Activated CD4-positive, alpha-beta T cell treated with anti-CD3 and anti-CD28 coated beads for 24 hours (primary cell): ENCODE measurements at places on chromosomes 2 and 18.

DNA sequence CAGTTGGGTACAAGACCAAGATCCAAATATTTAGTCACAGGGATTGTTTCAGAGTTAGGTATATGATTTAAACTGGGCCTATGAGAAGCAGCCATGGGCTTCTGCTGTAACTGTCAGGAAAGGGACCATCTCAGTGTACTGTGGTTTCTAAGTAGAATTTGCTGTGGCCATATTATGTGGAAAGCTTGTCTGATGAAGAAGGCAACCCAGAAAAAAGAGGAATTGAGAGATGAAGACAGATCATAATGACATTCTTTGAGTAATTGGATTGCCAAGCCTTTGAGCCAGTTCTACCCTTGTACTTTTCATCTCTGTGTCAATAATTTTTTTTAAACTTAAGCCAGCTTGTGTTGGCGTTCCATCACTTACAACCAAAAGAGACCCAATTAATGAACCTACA is 259.6 kb downstream of the NUP35 start:
- DNase-seq = no peak

- no peak for DNase-seq
Observed at GRCh38 chr2:21070341-21071257, 26.7 kb upstream of the APOB start.

DNA sequence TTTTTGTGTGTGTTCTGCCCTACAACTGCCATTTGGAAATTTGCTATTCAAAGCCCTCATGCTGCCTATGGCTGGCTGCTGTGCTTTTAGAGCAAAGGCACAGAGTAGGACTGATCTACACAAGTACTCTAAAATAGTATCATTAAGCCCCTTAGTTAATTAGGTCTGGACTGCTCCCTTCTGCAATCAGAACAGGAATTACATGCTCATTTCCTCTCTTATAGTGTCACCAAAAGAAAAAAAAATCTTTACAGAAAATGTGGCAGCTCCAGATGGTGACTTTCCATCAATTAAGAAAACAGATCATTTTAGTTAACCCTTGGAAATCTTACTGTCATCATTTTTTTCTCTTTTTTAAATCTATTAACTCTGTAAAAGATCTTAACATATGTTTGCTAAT is 337.5 kb downstream of the RIT2 start:
- no peak for DNase-seq

DNA sequence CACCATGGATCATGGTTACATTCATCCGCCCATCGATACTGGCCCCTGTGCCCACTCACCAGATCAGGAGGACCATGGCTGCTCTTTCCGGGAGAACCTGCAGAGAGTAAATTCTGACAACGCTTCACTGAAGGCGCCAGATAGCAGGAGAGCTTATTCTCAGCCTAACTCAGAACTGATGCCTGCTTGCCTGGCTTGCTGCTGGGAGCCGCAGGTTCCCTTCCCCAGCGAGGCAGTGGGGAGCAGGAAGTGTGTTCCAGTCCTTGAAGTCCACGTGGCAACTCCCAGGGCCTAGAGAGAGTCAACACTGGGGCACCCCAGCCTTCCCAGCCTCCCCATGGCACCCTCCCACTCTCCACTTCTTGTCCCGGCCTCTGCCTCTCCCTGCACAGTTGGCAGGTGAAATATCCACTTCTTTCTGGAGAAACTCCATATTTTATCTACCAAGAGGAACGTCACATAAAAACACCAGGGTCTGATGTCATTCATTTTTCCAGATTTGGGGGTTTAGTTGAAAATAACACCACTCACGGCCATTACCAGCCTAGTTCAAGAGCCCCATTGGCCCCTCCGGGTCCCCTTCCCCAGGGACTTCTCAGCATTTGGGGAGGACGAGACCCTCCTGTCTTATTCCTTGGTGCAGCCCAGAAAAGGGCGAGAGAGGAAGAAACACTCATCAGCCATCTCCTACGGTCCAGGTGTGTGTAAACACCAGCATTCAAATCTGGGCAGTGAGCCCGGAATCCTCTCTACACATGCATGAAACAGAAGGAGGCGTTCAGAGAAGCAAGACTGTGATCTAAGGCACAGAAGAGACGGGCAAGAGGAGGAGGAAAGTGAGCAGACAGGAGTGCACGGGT is 3.5 kb upstream of the TUBB6 start:
- DNase-seq = no peak

- no peak for DNase-seq
Observed at GRCh38 chr2:24343225-24343882, 17.0 kb downstream of the ITSN2 start.

DNA sequence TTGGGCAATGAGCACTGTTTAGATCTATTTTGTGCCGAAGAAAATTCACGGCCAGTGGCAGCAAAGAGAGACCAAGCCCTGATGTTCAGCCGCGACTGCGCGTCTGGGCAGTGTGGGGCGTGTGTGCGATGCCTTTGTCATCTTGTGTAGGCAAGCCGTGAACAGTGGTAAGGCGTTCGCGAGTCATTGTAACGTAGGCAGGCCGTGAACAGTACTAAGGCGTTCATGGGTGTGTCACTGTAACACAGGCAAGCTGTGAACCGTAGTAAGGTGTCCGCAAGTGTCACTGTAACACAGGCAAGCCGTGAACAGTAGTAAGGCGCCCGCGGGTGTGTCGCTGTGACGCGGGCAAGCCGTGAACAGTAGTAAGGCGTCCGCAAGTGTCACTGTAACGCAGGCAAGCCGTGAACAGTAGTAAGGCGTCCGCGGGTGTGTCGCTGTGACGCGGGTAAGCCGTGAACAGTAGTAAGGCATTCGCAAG is 99.9 kb downstream of the NFATC1 start:
- no peak for DNase-seq

- no peak for DNase-seq
Observed at GRCh38 chr18:45785134-45785533, 40.3 kb upstream of the SIGLEC15 start.

- no peak for DNase-seq
Observed at GRCh38 chr2:96374211-96374951, 38.8 kb downstream of the NCAPH start.

GRCh38 chr2:101026253-101026701 is 24.2 kb downstream of the RPL31 start:
- DNase-seq = no peak
